ENCODE measurements at places on chromosomes 1 and 21. TPM values are rescaled to one million over a fixed set of nuclear protein-coding genes. Genes with fewer than 3 reads are reported as not detected.

The OR2M3 gene
- not detected for total RNA-seq

The LCE1E gene
- not detected for total RNA-seq

The LHX8 gene
- 0.97 TPM for total RNA-seq

The CNR2 gene
- 0.02 TPM for total RNA-seq

The DSCAM gene
- not detected for total RNA-seq

The S100A3 gene
- total RNA-seq: 104 TPM

The TTC4 gene
- 30.3 TPM for total RNA-seq

The ITLN2 gene
- 0.57 TPM for total RNA-seq
